Renal cortex interstitium (tissue), 15 donors: ENCODE measurements at places on chromosomes 2 and 18. TPM values are rescaled to one million over a fixed set of nuclear protein-coding genes. Genes with fewer than 3 reads are reported as not detected.

DNA sequence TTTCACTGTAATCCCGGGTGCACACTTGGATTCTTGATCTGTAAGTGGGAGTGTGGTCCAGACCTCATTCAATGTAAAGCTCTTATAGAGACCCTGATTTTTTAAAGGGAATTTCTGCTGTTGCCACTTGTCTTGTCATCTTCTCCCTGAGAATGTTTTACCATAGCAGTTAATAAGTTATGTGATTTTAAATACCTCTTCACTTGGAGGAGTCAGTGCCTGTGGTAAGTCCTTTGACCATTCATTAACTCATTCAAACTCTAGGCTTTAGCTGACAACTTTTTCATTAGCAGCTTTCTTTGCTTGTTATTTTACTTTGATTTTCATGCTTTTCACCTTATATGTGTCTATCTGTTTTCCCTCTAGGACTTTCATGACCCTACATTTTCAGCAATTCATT lies 51.3 kb downstream of the FMNL2 start:
- no peak for DNase-seq

DNA sequence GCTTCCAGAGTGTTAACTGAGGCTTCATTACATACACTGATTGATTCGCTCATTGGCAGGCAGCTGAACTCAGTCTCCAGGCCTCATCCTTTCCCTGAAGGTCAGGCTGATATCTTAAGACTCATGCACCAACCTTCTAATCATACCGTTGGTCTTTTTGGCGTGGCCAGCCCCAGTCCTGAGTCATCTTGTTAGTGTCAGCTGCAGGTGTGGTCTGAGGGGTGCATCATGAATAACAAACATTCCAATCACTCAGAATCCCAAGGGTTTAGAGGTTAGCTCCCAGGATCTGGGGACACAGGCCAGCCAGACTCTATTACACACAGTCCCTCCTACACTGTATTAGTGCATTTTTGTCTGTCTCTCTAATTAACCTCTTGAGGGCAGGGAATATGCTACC lies 271.5 kb downstream of the HRH4 start:
- no peak for DNase-seq

DNA sequence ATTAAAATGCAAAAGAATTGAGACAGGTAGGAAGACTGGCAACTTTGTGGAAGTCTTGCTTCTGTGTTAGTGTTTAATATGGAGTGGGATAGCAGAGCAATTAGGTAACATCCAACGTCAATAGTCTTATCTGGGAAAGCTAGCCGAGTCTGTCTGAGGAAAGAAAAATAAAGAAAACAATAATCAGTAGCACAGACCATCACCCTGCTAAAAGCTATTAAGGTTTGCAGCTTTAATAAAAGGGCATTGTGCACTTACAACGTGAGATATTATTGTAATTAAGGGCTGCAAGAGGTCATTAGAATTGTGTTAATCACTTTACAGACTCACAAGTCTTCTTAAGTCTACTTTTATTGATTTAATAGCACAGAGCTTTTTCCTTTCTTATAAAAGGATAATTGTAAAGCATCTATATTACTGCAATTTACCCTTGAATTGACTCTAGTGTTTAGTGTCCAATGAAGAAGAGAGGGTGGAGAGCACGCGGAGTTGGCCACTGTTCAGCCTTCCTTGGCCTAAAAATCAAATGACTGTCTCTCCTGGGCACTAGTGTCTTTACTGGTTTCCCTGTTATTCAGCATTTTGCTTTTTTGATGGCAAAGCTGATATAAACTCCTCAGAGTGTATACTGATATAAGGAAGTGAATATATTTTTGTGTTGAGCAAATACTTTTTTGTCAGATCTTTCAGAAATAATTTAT lies 2.0 kb downstream of the CDH7 start:
- no peak for DNase-seq

GRCh38 chr2:222703886-222704285 lies 32.4 kb downstream of the MOGAT1 start:
- no peak for DNase-seq

GRCh38 chr2:201515573-201516246 lies 64.2 kb downstream of the STRADB start:
- DNase-seq: no peak

DNA sequence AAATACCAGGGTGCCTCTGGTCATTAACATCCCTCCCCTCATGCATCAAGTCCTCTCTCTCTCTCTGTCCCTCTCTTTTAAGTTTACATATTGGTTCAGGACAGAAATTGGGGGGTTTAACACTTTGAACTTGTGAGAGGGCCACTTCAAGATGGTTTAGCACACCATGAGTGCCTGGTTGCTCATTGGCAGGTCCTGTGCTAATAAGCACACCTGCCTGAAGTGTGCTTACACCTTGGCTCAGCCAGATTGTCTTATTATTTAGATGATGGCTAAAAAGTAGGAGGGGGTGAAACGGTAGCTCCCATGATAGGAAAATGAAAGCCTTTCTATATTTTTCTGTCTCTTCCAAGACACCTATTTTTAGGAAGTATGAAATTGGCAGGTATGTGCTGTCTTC lies 205.8 kb downstream of the ARL6IP6 start:
- no peak for DNase-seq

DNA sequence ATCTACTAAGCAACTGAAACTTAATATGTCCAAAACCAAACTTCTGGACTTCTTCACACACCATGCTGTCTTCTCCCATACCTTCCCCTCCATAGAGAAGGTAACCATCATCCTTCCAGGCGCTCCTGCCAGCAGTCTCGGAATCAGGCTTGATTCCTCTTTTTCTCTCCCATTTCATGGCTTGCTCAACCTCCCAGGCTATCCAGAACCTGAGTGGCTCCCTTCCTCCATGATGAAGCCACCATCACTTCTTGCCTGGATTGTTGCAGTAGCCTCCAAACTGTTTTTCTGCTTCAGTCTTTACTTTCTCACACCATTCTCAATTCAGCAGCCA lies 40.1 kb upstream of the NDUFV2 start:
- DNase-seq: no peak

- no peak for DNase-seq
Observed at GRCh38 chr2:154189953-154190352, 318.2 kb downstream of the GALNT13 start.

DNA sequence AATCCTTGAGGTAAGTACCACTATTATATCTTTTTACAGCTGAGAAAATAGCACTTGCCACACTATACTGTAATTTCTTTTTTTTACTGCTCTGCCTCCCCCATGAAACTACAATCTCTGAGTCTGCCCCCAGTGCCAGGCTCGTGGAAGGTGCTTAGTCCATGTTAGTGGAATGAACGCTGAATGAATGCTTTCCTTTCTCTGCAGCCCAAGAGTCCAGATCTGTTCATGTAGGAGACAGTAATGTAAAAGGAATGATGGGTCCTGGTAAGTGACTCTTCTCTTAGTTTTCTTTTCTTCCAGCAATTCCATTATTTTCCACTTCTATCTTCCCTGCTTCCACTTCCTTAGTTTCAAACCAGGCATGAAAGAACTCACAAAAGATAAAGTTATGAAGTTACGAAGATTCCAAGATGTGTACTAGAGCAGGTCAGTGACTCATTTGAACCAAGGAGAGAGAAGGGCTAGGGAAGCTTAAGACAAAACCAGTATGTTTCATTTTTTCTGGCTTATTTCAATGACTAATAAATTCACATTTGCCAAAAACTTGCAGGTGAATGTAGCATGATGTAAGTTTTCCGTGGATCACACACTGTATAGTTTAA lies 46.0 kb downstream of the ARHGEF33 start:
- DNase-seq: no peak

- DNase-seq: no peak
Observed at GRCh38 chr2:23843051-23843976, 83.6 kb downstream of the ATAD2B start.

GRCh38 chr2:187446711-187447110 lies 1.3 kb downstream of the CALCRL start:
- DNase-seq: no peak

DNA sequence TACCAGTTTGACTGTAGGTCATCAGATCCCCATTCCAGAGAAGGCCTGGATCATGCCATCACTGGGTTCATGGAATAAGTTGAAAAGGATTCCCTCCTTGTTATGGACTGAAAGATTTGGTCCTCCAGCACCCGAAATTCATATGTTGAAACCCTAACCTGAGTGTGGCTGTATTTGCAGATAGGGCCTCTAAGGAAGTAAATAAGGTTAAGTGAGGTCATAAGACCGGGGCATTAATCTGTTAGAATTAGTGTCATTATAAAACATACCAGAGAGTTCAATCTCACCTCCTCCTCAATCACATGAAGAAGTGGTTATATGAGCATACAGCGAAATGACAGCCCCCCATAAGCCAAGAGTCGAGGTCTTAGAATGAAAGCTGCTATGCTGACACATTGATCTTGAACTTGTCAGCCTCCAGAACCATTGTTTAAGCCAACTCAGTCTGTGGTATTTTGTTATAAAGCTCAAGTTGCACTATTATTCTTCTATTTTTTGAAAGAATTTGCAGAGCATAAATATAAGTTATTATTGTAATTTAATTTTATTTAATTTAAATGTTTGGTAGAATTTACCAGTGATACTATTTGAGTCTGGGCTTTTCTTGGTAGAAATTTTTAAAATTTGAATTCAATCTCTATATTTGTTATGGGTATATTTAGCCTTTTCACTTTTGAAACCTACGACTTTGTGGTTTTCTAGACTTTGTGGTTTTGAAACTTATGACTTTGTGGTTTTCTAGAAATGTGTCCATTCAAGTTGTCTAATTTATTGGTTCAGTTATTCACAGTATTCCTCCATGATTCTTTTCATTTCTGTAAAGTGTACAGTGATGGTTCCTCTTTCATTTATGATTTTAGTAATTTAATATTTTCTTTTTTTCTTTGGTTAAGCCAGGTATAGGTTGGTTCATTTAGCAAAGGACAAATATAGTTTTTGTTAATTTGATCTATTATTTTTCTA lies 1206.7 kb upstream of the CDH2 start:
- no peak for DNase-seq

DNA sequence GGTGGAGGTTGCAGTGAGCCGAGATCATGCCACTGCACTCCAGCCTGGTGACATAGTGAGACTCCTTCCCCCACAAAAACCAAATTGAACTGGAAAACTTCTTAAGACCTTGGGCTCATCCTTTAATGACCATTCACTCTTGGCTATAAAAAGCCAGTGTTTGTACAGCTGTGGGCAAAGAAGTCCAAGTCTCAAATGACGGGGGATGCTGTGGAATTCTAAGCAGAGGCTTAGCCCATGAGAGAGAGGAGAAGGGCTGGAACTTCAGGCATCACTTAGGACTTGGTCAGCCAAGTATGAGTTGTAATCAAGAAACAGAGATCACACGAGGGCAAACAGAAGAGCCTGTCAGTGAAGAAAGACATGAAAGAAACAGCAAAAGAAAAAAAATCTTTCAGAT lies 79.3 kb upstream of the POU3F3 start:
- no peak for DNase-seq

DNA sequence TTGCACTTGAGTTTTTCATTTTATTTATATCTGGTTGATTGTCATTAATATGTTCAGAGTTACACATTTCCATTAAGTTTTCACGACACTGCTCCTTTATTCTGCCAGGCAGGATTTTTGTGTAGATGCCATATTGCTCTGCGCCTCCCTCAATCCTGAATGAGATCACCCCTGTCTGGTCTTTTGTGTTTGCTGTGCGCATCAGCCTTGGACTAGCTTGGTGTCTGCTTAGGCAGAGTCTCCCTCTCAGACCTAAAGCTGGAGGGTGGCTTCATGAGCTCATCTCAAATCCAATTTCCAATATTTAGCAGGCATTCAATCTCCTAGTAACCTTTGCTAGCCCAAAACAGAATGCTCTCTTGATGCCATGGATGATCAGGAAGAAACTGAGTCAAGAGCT lies 137.4 kb downstream of the SMAD7 start:
- DNase-seq: no peak

- DNase-seq: no peak
Observed at GRCh38 chr2:120607506-120607905, 128.2 kb upstream of the GLI2 start.

DNA sequence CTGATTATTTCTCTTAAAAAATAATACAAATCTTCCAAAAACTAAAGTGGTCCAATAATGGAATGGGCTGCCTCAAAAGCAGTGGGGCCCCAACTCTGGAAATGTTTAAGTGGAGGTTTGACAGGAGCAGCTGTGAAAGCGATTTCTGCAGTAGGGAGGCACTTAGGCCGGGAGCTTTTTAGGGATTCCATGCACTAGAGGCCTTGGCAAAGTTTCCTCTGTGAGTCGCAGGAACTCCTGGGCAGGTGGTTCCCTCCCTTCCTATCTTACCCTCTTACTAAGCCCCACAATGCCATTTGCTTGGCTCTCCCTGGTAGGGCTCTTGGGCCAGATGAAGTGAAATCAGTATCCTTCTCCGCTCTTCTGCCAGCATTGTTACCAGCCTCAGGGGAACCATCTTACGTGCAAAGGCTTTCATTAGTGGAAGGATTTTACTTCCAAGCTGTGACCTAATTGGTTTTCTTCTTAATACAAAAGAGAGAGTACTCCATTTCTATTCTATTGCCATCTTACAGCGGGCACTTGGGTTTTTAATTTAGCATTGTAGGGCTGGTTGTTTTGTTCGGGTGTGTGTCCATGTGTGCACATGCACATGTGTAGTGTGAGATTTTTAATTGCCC lies 34.3 kb upstream of the C18orf32 start:
- no peak for DNase-seq

DNA sequence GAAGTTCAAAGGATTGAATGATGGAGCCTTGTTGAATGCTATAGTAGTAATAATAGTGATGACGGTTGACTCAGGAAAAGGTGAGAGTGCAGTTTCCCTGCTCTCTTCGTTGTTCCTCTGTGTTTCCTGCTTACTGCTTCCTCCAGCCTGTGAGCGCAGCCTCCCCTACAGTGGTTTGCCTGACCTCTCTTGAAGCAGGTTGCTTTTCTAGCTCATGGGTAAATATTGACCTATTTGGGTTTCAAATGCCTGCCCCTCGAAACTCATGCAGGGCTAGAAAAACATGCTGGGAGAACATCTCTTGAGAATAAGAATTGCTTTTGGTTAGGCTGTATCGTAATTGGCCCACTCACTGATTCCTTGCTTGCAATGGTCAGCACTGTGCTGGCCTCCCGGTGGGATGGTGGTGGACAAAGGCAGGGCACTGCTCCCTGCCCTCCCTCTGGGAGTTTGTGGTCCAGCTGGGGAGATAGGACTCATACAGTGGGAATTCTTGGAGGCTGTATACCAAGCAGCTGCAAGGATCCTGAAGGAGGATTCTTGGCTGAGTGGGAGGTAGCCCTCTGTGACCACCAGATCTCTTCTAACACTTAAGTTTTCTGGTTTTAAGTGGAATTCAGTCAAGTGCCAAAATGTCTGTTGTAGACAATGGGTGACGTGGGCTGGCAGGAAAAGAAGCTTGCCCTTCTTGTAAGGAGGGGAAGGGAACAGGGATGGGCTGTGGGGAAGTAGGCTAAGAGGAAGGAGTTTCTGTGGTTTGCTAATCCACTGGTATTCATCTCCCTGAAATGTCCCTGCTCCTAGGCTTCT lies 5.4 kb upstream of the RNF181 start:
- DNase-seq: no peak

- no peak for DNase-seq
Observed at GRCh38 chr18:53883771-53884170, 340.7 kb downstream of the MBD2 start.

C2orf81 gene
- polyA plus RNA-seq: 9.6 TPM

MRPS9 gene
- polyA plus RNA-seq: 50.8 TPM

FAHD2B gene
- polyA plus RNA-seq: 31.8 TPM

FARP2 gene
- 60.7 TPM for polyA plus RNA-seq

TMEM247 gene
- not detected for polyA plus RNA-seq

SLC23A3 gene
- 17.6 TPM for polyA plus RNA-seq

MGAT4A gene
- polyA plus RNA-seq: 24.7 TPM

HSPD1 gene
- 701 TPM for polyA plus RNA-seq

CHRNA1 gene
- polyA plus RNA-seq: 4.1 TPM

ALPP gene
- not detected for polyA plus RNA-seq

SPDYA gene
- polyA plus RNA-seq: 2.1 TPM

PIGN gene
- 26.5 TPM for polyA plus RNA-seq
